ENCODE measurements at places on chromosomes 16 and 17.

- DNase-seq = no peak
Observed at GRCh38 chr17:58219789-58220183, 731 bp upstream of the MKS1 start.

- no peak for DNase-seq
Observed at GRCh38 chr17:18261146-18261515, 669 bp downstream of the MIEF2 start.

DNA sequence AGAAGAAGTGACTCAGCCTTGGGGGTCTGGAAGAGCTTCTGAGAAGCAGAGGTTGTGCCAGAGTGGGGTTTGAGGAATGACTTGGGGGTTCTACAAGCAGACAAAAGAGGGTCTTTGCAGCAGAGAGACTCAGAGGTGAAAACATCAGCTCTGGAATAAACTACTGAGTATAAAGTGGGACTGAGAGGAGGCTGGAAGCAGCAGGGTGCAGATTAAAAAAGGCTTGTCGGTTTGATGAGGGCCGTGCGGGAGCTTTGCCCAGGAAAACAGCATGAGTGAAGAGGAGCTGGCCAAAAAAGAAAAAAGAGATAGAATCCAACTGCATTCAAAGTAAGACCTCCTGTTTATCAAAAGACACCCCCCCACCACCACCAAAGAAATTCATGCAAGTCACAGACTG, 13.1 kb upstream of the ACE start:
- no peak for DNase-seq

DNA sequence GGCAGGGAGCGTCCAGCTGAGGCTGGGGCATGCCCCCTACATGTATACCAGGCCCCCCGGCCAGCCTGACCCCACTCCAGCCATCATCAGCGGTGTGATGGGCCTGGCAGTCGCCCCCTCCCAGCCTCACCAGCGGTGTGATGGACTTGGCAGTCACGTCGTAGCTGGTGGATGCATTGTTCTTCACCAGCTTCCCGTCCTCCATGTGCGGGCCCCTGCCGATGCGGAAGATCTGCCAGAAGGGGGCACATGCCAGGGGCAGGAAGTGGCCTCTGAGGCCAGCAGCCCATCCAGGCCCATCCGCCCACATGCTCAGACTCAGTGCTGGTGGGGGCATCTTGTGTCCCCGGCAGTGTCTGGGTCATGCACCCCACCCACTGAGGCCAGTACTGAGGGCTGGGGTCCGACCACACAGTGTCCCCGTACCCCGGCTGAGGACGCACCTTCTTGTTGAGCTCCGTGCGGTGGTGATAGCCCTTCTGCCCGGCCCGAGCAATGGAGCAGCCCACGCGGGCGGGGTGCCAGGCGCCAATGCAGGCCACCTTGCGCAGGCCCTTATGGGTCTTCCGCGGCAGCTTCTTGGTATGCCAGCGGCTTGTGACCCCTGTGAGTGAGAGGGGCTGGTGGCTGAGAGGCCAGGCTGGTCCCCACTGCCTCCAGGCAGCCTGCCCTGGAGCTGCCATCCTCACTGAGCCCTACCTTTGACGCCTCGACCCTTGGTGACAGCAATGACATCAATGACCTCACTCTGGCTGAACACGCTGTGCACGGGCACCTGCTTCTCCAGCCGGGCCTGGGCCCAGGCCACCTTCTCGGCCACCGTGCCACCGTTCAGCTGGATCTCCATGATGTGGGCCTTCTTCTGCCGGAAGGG, 3.7 kb upstream of the MSRB1 start:
- no peak for DNase-seq

GRCh38 chr17:50144845-50145531, 5.5 kb downstream of the PPP1R9B start:
- DNase-seq = no peak

DNA sequence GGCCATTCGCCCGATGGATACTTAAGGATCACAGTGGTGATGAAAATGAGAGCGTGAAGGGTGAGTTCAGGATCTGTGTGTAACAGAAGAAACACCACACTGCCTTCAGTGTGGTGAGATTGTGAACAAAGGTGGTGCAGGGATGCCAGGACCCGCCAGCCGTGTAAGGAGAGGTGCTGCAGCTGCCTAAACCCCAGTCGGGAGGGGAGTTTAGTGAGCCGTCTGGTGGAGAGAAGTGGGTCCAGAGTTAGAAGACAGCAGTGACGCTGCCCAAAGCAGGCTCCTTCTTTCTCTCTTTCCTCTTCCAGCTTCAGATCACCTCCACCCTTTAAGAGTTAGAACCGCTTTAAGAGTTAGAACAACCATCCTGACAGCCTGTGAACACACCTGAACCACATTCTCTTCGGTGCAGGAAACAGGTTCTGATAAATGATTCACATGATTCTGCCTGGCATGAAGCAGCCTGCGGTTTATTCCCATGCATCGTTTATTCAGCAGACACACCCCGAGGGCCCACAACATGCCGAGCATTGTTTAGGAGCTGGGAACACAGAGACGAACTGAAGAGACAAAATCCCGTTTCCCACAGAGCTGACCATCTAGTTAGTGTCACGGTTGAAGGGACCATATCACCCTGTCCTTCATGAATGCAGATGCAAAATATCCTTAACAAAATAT, 84.0 kb upstream of the DNAH17 start:
- no peak for DNase-seq

DNA sequence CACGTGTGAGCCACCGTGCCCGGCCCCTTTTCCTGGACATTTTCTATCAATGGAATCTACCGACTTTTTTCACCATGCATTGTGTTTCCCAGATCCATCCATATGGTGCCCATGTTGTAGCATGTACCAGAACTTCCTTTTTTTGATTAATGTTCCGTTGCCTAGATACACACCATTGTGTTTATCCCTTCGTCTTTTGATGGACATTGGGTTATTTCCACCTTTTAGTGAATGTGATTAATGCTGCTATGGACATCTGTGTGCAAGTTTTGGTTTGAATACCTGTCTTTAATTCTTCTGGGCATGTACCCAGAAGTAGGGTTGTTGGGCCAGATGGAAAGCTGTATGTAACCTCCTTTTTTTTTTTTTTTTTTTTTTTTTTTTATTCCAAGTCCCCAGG, 79.8 kb downstream of the NT5M start:
- DNase-seq = peak; percentile 34

- DNase-seq = no peak
Observed at GRCh38 chr17:33126086-33126485, 134.4 kb downstream of the SPACA3 start.

All from posterior vena cava (tissue), 2 donors.